CD4-positive, alpha-beta T cell treated with Interleukin-6 for 4 hours (primary cell): ENCODE measurements at places on chromosomes 2 and 18.

DNA sequence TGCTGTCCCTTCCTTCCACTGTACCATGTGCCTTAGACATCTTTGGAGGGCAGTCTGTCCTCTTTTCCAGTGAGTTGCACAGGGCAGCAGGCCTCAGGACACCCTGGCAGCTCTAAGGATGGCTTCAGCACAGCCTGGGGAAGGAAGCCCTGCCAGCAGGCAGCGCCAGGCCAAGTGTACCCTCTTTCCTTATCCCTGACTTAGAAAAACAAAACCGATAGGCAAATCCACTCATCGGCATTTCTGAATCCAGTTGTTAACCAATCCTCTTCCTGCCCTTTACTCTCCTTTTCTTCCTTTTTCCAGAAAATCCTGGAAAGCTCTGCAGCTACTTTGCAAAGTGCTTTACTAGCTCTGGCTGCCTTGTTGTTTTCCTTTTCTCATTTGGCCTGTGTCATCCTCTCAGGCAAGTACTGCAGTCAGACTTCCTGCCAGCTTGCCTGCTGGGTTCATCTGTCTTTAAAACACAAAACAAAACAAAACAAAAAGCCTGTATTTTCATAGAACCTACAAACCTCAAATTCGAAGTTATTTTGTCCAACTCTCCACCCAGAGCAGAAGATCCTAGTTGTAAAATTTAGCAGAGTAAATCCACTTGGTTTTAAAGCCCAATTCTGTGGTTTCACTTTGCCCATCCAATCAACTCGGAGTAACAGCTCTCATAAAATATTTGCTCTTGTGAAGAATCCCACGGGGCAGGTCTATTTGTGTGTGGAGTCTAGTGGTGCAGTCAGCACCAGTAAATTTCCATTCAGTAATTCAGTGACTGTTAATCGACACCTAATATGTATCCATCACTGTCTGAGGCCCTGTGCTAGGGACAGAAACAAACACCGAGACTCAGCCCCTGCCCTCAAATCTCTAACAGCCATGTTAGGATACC, 45.2 kb downstream of the PCBP1 start:
- DNase-seq, result peak; percentile 67

DNA sequence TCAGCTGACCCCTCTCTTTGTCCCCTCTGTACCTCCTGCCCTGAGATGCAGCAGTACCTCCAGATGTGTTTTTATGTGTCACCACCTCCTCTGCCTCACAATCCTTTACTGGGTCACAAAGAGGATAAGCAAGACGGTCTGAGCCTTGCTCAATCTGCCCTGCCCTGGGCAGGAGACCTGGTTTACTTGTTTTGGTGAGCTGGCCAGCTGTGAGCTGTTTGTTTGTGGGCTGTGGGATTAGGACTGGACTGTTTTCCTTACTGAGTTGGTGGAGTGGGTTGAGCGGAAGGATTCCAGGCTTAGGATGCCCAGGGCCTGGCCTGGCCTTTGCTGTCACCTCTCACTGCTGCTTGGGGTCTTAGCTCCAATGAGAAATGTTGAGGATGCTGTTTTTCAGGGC, 299.5 kb downstream of the SRBD1 start:
- DNase-seq, result no peak

DNA sequence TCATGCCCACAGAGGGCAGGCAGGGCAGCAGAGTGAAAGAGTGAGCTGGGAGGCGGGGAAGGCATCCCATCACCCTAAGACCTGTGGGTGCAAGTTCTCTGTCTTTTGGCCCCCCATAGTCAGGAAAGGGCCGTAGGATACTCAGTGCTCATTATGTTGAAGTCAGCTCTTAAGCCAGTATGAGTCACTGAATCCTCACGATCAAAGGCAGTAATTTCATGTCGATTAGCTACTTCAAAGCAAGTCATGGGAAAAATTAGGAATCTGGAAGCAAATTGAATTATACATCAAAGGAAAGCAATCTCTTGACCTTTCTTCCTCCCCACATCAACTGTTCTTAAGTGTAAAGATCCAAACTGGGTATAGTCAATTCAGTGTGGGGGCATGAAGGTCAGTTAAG, 178.9 kb downstream of the FHOD3 start:
- DNase-seq, result no peak

GRCh38 chr2:28225473-28226080, 167.1 kb upstream of the FOSL2 start:
- DNase-seq, result no peak

DNA sequence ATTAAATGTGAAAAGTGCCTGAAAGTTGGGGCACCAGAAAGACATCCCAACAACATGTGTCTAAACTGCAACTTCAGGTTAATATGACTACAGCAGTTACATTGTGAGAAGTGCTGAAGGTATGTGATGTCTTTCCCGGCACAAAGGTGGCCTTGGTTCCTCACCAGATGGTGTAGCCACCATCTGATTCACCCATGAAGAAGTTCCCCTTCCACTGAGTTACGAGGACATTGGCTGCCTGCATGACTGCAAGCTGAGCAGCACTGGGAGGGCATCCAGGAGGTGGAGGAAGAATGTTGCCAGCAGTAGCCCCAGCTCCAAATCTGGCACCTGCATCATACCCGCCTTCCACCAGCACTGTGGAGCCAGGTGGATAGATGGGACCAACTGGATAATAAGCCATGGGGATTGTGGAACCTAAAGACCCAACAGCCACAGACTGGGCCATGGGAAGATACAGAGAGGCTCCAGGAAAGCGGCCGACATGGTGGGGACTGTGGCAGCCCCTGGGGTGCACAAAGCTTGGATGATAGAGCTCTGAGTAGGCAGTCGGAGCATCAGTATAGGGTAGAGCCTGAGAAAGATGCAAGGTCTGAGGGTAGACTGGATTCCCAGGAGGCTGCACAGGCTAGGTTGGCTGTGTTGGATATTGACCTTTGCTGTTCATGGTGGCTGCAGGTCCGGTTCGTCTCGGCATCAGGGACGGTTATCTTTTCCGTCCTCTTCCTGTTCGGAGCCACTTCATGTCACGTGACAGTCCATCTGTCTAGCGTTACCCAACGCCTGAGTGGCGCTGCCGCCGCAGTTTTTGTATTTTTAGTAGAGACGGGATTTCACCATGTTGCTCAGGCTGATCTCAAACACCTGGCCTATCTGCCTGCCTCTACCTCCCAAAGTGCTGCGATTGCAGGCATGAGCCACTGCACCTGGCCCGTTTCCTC, 36.9 kb downstream of the SUMO1 start:
- DNase-seq, result no peak

- DNase-seq, result no peak
Measured at GRCh38 chr2:149908726-149909683, 321.4 kb upstream of the MMADHC start.

GRCh38 chr2:46913471-46914381, 1.9 kb downstream of the MCFD2 start:
- DNase-seq, result no peak

- DNase-seq, result no peak
Measured at GRCh38 chr2:204645018-204645773, 99.9 kb downstream of the PARD3B start.

DNA sequence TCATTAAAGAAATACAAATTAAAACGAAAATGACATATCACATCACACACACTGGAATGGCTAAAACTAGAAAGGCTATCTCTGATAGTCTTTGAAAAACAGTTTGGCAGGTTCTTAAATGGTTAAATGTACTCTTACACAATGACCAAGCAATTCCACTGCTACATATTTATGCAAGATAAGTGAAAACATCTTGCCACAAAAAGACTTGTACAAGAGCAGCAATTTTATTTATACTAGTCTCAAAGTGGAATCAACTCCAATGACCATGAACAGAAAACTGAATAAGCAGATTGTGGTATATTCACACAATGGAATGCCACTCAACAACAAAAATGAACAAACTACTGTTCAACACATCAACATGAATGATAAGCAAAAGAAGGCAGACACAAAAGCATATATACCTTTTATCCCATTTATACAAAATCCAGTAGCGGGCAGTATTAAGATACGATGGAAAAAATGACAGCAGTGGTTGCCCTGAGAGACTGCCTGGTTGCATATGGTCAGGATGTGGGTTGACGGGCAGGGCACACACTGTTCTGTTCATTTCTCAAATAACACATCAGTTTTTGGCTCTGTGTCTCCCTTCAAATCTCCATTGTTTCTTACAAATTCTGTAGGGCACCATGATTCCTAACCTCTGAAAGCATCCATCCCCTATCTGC, 25.4 kb downstream of the SP100 start:
- peak; percentile 58 for DNase-seq

DNA sequence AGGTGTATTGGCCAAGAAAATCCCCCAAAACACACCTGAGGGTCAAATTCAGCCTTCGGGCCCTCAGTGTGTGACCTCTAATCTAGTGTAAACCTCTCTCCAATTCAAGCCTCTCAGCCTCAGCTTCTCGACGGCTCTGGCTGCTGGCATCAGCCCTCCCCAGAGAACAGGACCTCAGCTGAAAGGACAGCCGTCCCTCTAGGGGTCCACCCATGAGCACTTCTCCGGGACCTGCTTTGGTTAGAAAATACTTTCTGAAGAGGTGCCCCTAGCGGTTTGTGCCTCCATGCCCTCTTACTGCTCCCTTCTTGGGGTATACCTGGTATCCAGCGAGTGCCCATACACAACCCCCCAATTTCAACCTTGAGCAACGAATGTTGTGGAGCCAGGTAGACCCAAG, 48.8 kb downstream of the INHBB start:
- no peak for DNase-seq

DNA sequence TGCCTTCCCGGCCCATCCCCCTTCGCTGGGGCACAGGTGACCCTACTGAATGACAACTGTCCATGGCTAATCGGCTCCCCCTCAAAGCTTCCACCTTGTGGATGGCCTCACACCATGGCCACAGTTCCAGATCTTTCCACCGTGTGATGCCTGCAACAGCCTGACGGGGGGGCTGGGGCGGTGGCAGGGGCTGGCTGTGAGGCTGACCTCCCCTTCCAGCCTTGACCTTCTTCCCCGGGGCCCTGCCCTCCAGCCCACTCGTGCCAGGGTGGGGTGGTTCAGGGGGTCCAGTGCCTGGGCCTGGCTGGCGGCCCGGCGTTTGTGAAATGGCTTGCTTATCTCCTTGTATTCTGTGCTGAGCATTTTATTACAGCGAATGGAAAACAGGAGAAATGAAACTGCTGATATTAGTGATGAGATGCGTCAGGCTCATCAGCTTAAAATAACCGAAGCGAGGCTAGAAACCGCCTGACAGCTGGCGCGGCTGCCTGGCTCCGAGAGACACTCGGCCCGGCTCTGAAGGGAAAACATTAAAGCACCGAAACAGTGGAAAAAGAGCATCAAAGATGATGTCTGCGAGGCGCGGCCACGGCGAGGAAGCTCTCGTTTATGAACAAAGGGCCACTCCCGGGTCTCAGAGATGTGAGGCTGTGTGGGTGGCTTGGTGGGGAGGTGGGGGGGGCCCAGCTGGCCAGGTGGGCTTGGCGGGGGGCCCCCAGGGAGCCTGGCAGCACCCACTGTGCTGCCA, 916 bp upstream of the PDCD1 start:
- DNase-seq, result peak; percentile 51

- DNase-seq, result no peak
Measured at GRCh38 chr2:217017456-217018252, 157.8 kb upstream of the TNP1 start.

DNA sequence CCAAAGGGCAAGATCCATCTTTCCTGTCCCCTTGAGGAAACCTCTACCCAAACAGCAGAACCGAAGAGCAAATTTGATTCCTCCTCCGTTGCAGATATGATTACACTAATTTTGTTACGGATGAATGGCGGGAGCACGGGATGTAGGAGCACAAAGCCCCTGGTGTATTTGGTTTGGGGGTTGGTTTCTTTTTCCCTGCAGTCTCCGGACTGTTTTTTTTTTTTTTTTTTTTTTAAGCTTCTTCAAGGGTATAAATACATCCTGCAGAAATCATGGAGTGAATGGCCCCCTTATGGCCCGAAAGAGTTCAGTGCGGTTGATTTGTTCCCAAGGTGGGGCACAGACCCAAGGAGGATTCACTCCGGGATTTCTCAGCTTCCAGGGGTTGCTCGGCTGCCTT, 135.3 kb upstream of the SH3BP4 start:
- no peak for DNase-seq

GRCh38 chr18:8176554-8176953, 432.7 kb upstream of the RAB12 start:
- no peak for DNase-seq

DNA sequence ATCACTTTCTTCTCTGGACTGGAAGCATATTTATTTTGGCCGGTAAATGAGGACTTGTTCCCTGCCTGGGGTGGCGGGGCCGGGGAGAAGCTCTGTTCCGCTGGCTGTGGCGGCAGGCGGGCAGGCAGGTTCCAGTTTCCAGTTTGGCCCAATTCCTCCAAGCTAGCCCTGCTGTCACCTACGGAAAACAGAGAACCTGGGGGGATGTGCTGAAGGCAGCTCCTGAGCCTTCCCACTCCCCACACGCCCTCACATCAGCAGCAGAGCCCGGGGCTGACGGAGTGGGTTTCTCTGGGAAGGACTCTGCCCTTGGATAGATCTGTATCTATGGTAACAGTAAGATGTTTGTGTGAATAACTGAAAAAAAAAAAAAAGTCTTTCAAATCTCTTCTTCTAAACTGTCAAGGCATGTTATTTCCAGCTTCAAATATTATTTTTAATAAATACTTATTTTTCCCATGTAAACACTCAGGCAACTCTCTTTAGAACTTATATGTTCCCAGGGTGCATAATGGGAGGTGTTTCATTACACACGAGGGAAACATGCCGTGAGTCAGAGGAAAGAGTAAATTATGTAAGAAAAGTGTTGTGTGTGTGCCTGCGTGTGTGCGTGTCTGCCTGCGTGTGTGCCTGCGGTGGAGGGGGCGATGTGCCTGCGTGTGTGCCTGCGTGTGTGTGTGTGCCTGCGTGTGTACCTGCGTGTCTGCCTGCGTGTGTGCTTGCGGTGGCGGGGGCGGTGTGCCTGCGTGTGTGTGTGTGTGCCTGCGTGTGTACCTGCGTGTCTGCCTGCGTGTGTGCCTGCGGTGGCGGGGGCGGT, 116.1 kb upstream of the ZNF516 start:
- no peak for DNase-seq

DNA sequence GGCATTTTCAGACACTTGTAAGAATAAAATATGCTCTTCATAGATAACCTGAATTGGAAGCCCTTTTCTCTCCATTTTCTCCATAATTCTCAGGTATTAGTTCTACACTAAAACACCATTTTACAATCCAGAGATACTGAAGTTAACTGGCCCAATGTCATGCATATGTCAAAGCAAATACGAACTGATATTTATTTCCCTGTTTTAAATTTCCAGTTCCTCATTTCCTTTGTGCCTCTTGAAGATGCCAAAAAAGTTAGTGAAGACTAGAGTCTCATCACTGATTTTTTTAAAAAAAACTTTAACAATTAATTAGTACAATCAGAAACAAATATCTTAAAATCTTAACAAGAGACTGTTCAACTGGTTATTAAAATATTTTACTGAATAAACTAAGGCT, 52.8 kb upstream of the ITGB6 start:
- no peak for DNase-seq

GRCh38 chr2:105297216-105297615, 32.3 kb downstream of the TGFBRAP1 start:
- DNase-seq, result no peak

GRCh38 chr2:64315291-64315960, 138.5 kb upstream of the LGALSL start:
- no peak for DNase-seq

GRCh38 chr2:155599834-155600233, 732.7 kb downstream of the NR4A2 start:
- no peak for DNase-seq

- DNase-seq, result peak; percentile 30
Measured at GRCh38 chr2:174546519-174547506, 50.8 kb downstream of the WIPF1 start.
